Putamen (tissue), 1 donor: ENCODE measurements at places on chromosomes 11 and 22.
A peak's percentile ranks its signal among the peaks of the same experiment; 100 is the strongest.

- no peak for DNase-seq
Observed at GRCh38 chr22:43363315-43364168, 20.4 kb upstream of the SCUBE1 start.

DNA sequence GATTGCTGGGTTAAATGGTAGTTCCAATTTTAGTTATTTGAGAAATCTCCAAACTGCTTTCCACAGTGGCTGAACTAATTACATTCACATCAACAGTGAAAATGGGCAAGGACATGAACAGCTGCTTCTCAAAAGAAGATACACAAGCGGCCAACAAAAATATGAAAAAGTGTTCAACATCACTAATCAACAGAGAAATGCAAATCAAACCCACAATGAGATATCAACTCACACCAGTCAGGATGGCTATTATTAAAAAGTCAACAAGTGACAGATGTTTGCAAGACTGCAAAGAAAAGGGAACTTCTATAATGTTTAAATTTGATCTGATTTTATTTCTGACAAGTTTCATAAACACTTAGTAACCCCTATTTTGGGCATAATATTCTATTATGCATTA lies 537.5 kb downstream of the DLG2 start:
- no peak for DNase-seq

DNA sequence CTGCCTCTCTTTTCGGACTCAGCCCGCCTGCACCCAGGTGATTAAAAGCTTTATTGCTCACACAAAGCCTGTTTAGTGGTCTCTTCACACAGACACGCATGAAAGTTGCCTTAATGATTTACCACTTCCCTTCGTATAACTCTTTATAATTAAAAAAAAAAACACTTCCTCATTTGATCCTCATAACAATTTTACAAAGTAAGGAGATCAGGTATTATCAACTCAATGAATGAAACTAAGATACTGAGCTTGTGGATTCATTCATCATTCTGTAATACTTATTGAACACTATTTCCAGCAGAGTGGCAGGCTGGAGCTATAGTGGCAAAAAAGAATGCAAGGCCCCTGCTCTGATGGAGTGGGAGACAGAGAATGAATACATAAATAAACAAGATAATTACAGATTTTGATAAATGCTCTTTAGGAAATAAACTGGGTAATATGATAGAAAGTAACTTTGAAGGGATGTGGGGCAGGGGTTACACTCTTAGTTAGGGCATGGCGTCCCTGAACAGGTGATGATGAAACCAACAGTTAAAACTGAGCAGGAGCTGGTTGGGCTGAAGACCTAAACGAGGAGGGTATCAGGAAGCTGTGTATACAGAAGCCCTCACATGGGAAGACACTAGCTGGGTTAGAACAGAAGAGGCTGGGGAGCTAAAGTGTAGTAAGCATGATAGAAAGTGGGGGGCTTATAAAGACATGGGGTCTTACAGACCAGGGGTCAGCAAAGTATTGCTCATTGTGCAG lies 5.4 kb upstream of the CRTAM start:
- DNase-seq, result no peak

GRCh38 chr11:35950082-35950481 lies 6.2 kb downstream of the LDLRAD3 start:
- DNase-seq, result no peak

- DNase-seq, result no peak
Observed at GRCh38 chr11:117415358-117415896, 87.8 kb downstream of the CEP164 start.

DNA sequence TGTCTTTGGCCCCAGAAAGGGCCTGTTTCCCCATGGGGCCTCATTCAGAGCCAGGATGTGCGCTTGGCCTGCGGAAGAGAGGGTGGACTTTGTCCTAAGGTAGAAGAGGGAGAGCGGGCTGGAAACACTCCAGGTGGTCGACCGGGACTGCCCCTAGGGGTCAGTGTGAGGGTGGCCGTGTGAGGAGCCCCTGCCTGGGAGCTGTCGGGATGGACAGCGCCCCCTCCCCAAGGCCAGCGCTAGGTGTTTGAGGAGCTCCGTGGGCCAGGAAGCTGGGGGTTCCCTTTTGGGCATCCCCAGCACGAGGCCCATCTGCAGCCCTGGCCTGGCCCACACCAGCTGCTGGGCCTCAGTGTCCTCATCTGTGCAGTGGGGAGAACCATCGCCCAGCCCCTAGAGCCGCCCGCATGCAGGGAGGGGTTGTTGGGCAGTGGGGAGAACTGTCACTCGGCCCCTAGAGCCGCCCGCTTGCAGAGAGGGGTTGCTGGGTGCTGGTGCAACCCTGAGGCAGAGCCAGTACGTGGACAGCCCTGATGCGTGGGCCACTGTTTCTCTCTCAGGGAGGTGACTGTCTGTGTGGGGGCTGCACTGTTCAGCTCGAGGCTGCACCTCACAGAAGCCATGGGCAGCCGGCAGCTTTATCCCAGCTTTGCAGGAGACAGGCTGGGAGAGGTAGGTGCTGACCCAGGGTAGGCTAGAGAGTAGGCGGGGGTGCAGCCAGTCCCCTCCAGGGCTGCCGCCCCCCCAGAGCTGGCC lies 1319.9 kb downstream of the BRD1 start:
- no peak for DNase-seq

DNA sequence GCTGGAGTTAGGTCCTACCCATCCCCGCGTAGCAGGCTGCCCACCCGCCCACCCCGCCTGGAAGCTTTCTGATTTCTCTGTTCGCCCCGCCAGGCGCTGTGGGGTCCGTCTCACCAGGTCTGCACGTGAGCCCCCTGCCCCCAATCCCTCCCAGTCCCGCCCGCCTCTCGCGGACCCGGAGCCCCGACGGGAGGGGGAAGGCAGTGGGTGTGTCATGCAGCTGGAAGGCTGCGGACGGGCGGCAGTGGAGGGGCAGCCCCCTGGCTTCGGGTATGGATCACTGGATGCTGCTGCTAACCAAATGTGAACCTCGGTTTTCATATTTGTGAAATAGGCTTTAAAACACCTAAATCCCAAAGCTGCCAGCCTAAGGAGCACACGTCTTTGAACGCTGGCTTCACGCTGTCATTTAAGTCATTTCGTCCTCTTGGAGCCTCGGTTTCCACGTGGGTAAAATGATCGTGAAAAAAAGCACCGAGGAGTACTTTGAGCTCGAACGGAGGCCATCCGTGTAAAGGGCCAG lies 568 bp upstream of the BIK start:
- no peak for DNase-seq

- no peak for DNase-seq
Observed at GRCh38 chr11:73359930-73360742, 16.1 kb upstream of the RELT start.

DNA sequence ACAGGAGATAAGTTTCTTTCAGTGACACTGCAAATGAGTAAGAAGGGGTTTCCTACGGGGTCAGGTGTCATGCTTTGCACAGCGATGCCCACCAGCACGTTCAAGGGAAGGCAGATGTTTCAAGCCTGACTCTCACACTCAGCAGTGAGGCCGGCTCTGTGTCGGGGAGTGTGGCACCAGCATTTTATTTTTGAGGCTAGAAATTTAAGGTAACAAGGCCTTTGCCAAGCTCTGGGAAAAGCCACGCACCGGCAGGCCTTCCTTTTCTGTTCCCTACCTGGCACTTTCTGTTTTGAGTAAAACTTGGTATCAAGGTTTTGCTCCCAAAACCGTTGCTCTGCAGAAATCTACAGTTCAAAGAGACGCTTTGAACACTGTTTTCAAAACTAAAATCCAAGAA lies 38.0 kb downstream of the TOLLIP start:
- no peak for DNase-seq

DNA sequence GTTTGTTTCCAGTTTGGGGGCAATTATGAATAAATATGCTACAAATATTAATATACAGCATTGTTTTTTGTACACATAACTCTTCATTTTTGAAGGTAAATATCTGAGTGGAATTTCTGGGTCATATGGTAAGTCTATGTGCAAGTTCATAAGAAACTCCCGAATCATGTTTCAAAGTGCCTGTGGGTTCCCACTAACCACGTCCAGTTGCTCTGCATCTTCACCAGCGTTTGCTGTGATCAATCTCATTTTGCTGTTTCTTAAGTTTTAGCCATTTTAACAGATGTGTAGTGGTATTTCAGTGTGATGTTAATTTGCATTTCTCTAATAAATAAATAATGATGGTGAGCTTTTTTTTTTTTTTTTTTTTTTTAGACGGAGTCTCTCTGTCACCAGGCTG lies 14.2 kb upstream of the CSRP3 start:
- DNase-seq, result no peak

DNA sequence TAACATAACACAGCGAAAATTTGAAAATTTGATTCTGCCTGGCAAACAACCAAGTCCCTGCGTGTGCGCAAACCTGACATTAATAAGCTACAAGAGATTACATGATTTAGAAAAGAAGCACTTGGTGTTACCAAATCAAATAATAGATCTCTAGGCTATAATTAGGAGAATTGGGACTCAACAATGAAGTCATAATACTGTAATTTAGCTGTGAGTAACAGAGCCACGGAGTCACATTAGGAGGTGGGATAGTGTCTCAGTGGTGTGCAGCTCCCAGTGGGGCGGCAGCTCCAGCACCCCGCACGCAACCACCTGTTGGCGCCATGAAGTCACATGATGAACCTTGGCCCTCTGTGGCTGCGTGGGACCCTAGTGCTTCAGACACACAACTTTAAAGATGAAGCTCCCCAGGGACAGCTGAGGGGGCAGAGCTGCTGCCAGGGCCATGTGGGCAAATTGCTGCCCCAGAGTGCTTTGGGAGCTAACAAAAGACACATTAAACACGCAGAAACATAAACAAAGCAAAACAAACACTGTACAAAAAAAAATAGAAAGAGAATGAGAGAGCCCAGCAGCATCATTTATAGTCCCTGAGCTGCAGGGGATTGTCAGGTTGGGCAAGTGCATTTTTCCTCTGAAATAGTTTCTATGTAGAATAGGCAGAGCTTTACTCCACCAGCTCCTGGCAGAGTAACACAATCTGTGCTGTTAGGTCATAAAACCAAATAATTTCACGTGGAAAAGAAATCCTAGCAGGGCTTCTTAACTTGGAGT lies 605.6 kb downstream of the SOX6 start:
- DNase-seq, result no peak

DNA sequence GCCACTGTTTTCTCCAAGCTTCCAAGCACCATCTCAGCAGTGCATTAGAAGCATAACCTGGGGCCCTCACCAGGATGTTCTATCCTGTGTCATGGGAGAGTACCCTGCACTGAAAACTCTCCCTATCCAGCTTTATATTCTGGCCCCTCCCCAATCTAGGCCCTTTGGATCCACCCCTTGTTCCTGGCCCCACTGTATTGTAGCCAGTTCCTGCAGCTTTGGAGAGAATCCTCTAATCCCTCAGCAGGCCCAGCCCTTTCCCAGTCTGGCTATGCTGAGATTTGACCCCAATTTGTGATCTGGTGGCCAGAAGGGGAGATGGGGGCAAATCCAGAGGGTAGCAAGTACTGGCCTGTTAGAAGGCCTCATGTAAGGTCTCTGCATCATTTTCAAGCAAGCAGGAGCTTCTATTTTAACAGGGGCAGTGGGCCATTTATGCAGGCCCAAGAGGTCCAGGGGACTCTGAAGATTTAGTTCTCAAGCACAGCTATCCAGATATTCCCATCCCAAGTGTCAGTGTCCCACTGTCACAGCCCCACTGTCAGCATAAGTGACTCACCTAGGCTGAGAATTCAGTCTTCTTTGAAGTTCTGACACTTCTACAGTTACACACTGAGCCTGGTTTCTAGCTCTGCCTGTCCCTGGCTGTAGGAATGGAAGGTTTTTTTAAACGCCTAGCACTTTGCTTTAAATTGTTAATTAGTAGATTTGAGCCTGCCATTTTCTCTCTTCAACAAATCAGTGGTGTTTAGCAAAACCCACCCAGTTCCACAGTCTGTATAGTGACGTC lies 589.5 kb upstream of the CADM1 start:
- DNase-seq, result no peak

DNA sequence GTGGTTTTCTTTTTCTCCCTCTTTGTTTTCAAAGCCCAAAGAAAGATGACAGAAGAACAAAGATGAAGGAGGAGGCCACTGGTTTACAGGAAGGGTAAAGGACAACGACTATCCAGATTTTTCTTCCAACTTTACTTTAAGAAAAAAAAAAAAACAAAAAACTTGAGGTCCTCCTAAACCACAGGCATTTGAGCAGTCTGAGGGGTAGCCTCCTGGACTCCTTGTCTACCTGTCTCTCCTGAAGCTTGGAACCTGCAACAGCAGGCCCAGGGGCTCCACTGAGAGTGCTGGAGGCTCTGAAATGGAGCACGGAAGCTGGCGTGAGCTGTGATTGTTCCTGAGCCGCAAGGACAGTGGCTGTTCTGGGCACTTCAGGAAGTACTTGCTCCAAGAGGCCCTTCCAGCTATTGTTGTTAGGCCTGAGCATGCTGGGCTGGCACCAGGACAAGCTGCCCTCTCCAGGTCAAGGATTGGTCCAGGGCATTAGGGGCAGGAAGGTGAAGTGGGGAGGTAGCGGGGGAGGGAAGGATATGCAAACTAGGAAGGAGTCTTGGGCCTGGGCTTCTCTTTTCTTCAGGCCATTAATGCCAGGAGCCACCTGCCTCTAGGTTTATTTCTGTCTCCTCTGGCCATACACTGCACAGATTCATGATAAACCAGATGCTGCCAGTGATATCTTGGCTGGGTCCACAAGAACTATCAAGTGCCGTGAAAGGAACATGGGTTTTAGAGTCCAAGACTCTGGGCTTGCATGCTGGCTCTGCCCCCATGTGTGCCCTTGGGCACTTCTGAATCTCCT lies 147.3 kb downstream of the CCDC34 start:
- no peak for DNase-seq

- no peak for DNase-seq
Observed at GRCh38 chr11:250740-251299, 14.0 kb downstream of the PSMD13 start.

- no peak for DNase-seq
Observed at GRCh38 chr11:134478611-134479010, 66.6 kb upstream of the B3GAT1 start.

GRCh38 chr11:128874427-128874826 lies 7.3 kb upstream of the KCNJ1 start:
- DNase-seq, result no peak

GRCh38 chr22:47446331-47446730 lies 683.9 kb downstream of the TBC1D22A start:
- DNase-seq, result no peak

GRCh38 chr11:111851636-111852035 lies 19.7 kb downstream of the ALG9 start:
- no peak for DNase-seq

- DNase-seq, result no peak
Observed at GRCh38 chr22:36027579-36027934, 1.1 kb downstream of the RBFOX2 start.

- DNase-seq, result no peak
Observed at GRCh38 chr11:24885580-24886173, 388.8 kb downstream of the LUZP2 start.

GRCh38 chr11:127627629-127628457 lies 627.3 kb upstream of the KIRREL3 start:
- DNase-seq, result peak; percentile 20
